ENCODE measurements at places on chromosomes 7 and 10. TPM values are rescaled to one million over a fixed set of nuclear protein-coding genes. Genes with fewer than 3 reads are reported as not detected.

- DNase-seq, result no peak
These were observed 488.5 kb downstream of the ANKRD7 start for GRCh38 chr7:118713039-118713438.

GRCh38 chr10:22258471-22258870 lies 40.7 kb upstream of the EBLN1 start:
- no peak for DNase-seq

- no peak for DNase-seq
These were observed 12.7 kb downstream of the XRCC2 start for GRCh38 chr7:152663148-152663740.

GRCh38 chr10:74072503-74072902 lies 74.6 kb downstream of the VCL start:
- no peak for DNase-seq

- DNase-seq, result no peak
These were observed 57.4 kb downstream of the PARP12 start for GRCh38 chr7:140005341-140005740.

GRCh38 chr10:29100505-29100904 lies 188.4 kb upstream of the LYZL1 start:
- DNase-seq, result no peak

DNA sequence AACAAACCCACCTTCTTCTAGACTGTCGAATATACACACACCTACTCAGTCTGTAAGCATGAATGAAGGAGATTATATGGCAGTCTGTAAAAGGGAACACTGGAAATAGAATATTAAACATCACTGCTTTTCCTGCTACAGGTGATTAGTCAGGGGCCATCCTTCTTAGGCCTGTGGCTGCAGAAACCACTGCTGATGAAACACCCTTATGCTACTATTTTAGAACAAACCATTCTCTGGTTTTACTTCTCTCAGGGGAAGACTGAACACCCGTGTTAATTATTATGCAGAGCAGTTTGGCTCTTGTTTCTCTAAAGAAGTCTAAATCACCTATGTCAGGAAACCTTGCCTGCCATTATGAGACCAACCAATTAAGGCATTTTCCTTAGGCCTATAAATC lies 351.1 kb upstream of the KLF6 start:
- DNase-seq, result no peak

DNA sequence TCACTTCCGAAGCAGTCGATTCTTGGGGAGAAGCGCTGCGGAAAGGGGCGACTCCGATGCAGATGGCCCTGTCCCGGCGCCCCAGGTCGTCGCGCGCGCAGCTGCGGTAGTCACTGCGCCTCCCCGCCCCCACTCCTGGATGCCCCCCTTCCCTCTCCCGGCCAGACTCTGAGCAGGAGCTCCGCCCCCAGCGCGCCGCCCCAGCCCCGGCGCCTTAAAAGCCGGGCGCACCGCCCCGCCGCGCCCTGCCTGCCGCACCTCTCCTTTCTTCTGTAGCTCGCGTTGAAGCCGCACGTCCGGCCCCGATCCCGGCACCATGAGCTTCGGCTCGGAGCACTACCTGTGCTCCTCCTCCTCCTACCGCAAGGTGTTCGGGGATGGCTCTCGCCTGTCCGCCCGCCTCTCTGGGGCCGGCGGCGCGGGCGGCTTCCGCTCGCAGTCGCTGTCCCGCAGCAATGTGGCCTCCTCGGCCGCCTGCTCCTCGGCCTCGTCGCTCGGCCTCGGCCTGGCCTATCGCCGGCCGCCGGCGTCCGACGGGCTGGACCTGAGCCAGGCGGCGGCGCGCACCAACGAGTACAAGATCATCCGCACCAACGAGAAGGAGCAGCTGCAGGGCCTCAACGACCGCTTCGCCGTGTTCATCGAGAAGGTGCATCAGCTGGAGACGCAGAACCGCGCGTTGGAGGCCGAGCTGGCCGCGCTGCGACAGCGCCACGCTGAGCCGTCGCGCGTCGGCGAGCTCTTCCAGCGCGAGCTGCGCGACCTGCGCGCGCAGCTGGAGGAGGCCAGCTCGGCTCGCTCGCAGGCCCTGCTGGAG lies at the start of gene INA:
INA (plus strand) TSS at position 243 of the 817 bp plus-strand sequence; CDS start at position 317, 74 bp downstream.
- DNase-seq, result no peak

DNA sequence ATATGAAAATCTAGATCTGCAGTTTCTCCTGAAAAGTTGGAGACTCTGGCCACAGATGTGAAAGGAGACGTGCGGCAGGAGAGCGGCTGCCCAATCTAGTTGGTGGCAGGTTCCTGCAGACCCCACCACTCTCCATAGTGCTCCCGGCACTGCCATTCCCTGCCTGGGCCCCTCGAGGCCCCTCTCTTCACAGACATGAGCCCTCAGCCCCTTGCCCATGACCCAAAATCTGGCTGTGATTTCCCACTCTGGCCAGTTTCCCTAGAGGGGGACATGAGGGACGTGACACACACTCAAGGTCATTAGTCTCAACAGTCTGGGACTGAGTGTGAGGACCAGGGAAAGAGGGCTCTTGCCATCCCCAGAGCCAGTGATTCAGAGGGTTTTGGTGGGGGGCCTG lies 138.7 kb downstream of the PTPN20 start:
- DNase-seq, result no peak

- DNase-seq, result no peak
These were observed 28.7 kb downstream of the CRTAC1 start for GRCh38 chr10:98001736-98002135.

DNA sequence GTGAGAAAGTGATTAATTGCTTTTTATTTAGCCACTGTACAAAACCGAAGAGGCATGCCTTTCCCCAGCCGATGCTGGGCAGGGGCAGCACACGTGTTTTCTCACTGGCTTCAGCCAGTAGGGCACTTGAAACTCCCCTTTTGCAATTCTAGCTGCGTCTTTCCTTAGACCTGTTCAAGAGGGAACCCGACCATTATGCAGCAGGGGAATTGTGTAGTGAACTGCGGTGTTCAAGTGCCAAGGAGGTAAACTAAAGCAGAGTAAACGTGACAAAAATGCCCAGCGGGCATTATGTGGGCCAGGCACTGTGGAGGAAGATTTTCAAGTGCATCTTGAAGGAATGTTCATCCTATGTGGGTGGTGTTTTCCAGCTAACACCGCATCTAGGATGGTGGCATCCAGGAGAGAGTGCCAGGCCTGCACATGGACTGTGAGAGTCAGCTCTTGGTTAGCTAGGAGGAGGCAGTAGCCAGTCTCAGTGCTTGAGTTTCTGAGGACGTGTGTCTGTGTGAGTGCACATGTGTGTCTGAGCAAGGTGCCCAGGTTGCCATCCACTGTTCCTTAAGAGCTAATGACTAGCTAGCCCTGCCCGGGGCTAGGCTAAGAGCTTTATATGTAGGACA lies 3.3 kb downstream of the WIPF3 start:
- DNase-seq, result no peak

GRCh38 chr7:106225856-106226255 lies 58.9 kb downstream of the NAMPT start:
- no peak for DNase-seq

DNA sequence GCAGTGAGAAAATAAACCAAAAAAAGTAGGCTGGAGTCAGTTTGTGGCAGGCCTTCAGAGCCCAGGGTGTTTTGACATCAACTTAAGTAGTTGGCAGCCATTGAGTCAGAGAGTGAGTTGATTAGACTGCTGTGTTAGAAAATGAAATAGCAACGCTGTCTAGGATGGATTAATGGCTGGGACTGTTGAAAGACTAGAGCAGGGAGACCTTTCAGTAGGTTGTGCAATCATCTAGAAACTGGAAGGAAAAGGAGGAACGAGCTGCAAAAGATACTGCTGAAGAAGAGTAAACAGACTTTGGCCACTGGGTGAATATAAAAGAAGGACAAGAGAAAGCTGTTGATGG lies 28.6 kb upstream of the TRIL start:
- no peak for DNase-seq

GRCh38 chr7:54709283-54709682 lies 49.7 kb downstream of the SEC61G start:
- DNase-seq, result no peak

GRCh38 chr7:106255246-106255645 lies 29.5 kb downstream of the NAMPT start:
- no peak for DNase-seq

GRCh38 chr10:106506526-106507283 lies 657.8 kb downstream of the SORCS1 start:
- DNase-seq, result no peak

MRC1 gene
- 18.9 TPM for total RNA-seq

TMEM139 gene
- 8.8 TPM for total RNA-seq

EBF3 gene
- total RNA-seq, result 6.2 TPM

BTBD16 gene
- not detected for total RNA-seq

HOXA5 gene
- not detected for total RNA-seq

NRP1 gene
- total RNA-seq, result 168 TPM

CYP26C1 gene
- total RNA-seq, result not detected

PKD1L1 gene
- total RNA-seq, result 1.5 TPM

Data from left ventricle myocardium inferior (tissue), 1 donor.